D721Med (cell line): ENCODE measurements at places on chromosomes 7 and 10.
A peak's percentile ranks its signal among the peaks of the same experiment; 100 is the strongest.

DNA sequence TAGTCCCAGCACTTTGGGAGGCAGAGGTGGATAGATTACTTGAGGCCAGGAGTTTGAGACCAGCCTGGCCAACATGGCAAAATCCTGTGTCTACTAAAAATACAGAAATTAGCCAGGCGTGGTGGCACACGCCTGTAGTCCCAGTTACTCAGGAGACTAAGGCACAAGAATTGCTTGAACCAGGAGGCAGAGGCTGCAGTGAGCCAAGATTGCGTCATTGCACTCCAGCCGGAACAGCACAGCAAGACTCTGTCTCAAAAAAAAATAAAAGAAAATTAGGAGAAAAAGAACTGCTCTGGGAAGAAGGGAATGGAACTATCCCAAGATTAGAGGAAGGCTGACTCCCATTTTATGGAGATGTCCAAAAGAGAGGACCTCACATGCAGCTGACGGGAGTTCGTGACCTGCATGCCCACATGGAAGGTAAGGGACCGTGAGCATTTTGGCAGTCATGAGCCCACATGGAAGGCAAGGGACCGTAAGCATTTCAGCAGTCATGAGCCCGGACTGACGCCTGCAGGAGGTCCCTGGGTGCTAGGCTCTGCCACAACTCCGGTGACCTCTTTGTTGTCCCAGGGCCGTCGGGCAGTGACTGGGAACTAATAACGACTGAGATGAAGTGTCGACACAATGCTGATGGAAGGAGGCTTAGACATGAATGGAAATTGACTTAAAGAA is 18.6 kb upstream of the GTPBP4 start:
- no peak for DNase-seq

GRCh38 chr7:87113077-87113476 is 39.2 kb upstream of the DMTF1 start:
- DNase-seq = no peak

DNA sequence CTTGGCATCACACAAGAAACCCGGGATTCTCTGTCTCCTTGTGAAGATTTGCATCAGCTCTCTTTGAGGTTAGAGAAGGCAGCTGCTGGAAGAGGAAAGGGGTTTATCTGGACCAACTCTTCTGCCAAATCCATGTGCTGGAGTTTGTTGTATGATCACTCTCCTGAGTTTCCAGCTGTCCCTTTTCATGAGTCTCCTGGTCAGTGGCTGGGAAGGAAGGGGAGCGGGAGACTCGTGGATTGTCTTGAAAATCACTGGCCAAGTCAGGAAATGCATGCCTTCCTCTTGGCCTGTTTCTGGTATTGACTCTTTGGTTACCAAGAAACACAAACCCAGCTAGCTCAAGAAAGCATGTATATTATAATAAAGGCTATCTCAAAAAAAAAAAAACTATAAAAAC is 38.8 kb downstream of the TACR2 start:
- no peak for DNase-seq

DNA sequence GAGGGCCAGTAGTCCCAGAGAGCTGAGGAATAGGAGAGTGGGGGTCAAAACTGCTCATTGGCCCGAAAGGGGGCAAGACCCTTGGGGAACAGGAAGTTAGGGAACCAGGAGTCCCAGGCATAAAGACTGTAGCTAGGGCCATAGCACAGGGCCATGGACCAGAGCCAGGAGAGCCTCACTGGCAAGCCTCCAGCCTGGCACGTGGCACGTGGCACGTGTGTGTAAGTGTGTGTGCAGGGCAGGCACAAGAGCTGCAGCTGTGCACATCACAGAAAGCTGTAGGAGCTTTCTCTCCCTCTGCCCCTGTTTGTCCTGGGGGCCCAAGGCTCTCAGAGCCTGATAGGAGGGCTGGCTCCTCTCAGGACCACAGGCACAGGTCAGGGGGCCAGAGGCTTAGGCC is 47.8 kb upstream of the SLF2 start:
- DNase-seq = no peak

GRCh38 chr10:117134306-117135025 is 3.6 kb downstream of the VAX1 start:
- DNase-seq = no peak

DNA sequence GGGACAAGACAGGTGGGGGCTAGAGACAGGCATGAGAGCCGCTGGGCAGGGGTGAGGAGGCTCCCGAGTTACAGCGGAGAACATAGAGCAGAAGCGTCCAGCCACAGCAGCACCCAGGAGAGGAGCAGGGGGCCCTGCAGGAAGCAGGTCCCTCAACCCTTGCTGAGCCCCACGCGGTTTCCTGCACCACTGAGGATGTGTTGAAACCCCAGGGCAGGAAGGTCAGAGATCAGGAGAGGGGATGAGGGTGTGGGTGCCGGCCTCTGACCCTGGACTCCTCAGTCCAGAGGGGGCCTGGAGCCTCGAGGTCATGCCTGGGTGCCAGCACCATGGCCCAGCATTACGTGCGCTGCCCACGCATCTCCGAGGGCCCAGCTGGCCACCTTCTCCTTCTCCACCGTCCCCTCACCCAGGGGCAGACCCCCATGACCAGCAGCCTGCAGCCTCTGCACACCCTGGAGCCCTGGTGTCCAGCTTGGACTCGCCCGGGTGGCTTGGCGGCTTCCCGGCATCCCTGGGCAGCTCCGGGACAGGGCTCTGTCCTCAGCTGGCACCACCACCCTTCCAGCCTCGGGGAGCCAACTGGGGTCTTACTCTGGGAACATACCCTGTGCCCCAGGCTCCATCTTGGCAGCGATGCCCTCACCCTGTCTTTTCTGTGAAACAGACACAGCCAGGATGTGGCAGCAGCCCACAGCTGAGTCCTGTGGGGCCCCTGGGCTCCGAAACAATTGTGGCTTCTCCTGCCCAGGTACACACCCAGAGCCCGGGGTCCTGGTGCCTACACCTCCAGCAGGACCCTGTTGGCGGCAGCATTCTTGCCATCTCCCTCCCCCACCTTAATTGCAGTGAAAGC is 52.0 kb downstream of the STK32C start:
- DNase-seq = no peak

GRCh38 chr7:137985897-137986251 is 16.0 kb downstream of the CREB3L2 start:
- DNase-seq = no peak

- DNase-seq = no peak
Observed at GRCh38 chr10:51918440-51918839, 219.0 kb upstream of the CSTF2T start.

DNA sequence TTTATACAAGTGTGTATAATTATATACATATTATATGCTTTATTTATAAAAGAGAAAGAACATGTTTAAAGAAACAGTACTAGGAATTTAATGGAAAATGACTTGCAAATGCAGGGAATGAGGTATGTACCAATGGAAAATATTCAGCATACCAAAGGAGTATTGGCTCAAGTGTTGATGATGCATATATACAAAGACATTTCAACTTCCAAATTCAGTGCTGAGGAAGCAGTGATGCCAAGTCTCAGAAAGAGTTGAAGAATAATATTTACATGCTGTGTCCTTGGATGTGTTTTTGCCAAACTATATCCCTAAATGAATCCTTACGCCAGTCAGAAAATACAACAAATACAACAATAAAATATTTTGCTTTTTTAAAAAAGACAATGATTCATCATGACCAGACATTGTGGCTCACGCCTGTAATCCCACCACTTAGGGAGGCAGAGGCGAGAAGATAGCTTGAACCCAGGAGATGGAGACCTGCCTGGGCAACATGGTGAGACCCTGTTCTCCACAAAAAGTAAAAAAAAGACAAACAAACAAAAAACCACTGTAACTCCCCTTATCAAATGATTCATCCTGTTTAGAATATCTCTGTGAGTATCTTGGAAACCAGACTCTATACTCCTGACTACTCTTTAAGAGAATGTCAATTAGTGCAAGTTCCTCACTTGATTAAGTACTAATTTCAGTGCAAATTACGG is 157.2 kb downstream of the CHRM2 start:
- DNase-seq = no peak

- no peak for DNase-seq
Observed at GRCh38 chr10:47143072-47143471, 156.9 kb upstream of the GDF10 start.

DNA sequence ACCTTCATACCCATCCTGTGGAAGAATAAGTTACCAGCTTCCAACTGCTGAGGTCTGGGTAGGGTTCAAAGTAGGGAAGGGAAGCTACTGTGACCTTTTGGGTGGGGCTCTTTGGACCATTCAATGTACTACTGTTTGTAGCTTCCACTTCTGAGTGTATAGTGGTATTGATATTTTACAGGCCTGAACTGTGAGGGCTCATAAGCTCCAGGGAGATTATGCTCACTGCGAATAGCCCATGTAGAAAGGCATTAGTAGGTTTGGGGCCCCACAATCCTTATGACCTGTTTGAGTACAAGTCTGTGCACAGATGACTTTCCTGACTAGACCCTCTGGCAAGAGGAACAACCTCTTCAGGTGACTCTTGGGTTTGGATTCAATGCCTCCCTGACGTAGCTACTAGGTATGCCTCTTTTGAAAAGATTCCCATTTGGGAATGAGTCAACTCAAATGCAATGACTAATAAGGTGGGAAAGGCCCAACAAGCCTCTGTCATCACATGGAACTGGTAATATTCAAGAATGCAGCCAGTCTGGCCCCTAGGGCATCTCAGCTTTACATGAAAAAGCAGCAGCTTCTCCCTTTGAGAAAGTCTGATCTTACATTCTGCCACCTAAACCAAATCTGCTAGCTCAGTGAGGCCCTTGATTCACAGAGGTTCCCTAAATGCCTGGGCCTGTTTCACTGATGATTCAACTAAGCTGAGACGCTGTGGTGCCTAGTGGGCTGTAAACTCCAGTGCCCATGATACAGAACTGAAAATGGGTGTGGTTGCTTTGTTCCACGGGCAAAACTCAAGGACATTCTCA is 79.8 kb downstream of the ABI1 start:
- DNase-seq = no peak

GRCh38 chr10:12353399-12354242 is 4.3 kb downstream of the CAMK1D start:
- DNase-seq = no peak

DNA sequence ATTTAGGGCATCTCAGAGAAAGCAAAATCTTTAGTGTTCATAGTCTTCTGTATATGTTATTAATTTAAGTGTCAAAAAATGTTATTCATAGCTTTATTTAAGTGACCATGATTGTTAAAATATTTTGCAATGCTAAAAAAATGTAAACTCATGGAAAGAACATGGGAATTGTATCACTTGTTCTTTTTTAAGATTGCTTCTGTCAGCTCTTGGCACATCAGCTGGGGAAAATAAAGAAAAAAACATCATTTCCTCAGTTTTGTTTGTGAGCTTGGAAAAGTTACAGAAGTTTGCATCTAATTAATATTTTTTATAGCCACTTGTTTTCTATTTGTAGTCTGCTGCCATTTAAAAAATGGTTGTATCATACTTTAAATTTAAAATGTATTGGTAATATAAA is 285.9 kb upstream of the CSTF2T start:
- DNase-seq = no peak

DNA sequence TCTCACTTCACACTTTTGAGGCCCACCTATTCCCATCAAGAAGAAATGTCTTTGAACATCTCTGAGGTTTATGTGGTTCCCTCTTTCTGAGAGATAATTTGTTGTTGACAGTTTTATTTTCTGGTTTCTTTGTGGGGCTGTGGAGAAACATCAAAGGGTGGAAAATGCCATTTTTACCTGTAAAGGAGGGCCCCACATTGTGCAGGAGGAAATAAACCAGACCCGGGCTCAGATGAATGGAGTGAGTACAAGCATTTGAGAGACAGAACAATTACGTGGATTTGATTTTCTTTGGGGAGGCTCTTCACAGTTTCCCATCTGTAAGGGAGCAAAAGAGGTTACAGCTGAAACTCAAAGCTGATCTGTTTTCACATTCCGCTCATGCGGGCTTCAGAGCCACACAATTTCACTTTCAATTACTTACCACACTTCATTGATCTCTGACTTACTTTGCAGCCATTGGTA is 29.8 kb downstream of the ITPRIP start:
- no peak for DNase-seq

- no peak for DNase-seq
Observed at GRCh38 chr7:40749877-40750276, 615.1 kb downstream of the SUGCT start.

GRCh38 chr7:118573085-118573484 is 348.6 kb downstream of the ANKRD7 start:
- DNase-seq = no peak

DNA sequence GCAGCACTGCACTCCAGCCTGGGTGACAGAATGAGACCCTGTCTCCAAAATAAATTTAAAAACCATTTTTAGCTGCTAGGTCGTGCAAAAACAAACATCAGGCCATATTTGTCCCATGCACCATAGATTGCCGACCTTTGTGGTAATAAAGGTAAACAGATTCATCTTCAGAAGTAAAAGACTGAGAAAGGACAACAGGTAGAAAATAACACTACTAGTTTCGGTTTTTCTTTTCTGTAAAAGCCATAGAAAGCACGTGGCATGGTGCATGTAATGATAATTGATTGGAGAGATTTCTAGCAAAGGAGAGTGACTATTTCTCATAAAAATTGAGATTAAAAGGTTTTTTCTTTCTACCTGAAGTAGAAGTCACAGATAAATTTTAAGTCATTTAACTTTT is 93.9 kb downstream of the DNAH11 start:
- no peak for DNase-seq

DNA sequence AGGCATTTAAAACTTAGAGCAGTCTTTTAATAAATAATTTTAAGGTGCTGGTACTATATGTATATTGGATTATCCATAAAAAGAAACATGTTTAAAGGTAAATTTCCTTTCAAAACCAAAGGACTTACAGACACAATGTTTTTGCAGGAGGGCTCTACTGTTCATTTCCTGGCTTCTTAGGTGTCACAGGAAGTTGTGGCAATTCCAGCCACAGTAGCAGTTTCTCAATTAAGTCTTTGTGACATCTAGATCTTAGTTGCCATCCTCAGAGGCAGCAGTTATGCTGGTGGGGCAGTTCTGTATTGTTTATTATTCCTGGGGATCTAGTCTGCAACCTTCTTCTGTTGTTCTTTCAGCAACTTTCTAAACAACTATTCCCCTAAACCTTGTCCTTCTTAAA is 460.1 kb downstream of the MAGI2 start:
- DNase-seq = no peak

- no peak for DNase-seq
Observed at GRCh38 chr7:29839302-29839701, 33.0 kb downstream of the WIPF3 start.

GRCh38 chr7:100603726-100604027 is 1.5 kb downstream of the PCOLCE start:
- no peak for DNase-seq

- no peak for DNase-seq
Observed at GRCh38 chr7:130734815-130735716, 1.1 kb upstream of the KLF14 start.

GRCh38 chr10:113058523-113059370 is 108.7 kb downstream of the TCF7L2 start:
- peak; percentile 23 for DNase-seq

DNA sequence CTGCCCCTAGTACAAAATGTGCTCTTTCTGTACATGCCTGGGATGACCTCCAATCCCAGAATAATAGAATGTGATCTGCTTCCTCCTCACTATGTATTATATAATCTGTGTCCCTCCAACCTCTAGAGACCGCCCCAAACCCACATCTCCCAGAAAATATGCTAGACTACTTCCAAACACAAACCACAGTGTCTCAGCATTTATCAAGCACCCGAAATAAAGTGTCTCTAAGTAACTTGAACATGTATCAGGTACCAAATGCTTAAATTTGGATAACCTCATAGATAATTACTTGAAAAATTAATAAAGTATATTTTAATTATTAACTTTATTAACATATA is 16.1 kb downstream of the LYZL1 start:
- DNase-seq = no peak

- no peak for DNase-seq
Observed at GRCh38 chr7:138527746-138528223, 67.7 kb downstream of the TRIM24 start.
